ENCODE measurements at places on chromosomes 1 and 21.

DNA sequence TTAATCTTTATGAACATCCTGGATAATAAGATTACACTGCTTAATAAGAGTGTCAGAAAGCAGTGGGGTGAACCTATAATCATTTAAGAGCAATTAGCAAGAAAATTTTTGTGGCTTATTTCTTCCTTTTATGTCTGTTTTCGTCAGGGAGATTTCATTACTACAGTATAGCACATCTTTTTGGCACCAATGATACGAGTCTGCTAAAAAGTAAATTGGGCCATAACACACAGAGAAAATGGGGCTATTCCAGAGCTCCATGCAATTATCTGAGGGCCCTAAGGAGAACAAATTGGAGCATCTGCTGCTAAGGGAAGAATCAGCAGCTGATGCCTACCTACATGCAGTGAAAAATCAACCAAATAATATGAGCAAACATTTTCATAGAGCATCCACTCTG is 330.3 kb upstream of the NCAM2 start:
- no peak for DNase-seq

DNA sequence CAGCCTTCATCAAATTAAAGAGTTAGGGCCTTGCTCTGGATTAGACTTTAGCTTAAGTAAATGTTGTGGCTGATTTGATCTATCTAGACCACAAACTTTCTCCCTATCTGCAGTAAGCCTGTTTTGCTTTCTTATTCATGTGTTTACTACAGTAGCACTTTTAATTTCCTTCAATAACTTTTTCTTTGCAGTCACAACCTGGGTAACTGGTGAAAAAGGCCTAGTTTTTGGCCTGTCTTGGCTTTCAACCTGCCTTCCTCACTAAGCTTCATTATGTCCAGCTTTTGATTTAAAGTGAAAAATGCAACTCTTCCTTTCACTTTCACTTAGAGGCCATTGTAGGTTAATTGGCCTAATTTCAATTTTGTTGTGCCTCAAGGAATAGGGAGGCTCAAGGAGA is 12.5 kb upstream of the LPGAT1 start:
- DNase-seq = no peak

- DNase-seq = no peak
Measured at GRCh38 chr1:15937706-15938168, 38.2 kb downstream of the ZBTB17 start.

DNA sequence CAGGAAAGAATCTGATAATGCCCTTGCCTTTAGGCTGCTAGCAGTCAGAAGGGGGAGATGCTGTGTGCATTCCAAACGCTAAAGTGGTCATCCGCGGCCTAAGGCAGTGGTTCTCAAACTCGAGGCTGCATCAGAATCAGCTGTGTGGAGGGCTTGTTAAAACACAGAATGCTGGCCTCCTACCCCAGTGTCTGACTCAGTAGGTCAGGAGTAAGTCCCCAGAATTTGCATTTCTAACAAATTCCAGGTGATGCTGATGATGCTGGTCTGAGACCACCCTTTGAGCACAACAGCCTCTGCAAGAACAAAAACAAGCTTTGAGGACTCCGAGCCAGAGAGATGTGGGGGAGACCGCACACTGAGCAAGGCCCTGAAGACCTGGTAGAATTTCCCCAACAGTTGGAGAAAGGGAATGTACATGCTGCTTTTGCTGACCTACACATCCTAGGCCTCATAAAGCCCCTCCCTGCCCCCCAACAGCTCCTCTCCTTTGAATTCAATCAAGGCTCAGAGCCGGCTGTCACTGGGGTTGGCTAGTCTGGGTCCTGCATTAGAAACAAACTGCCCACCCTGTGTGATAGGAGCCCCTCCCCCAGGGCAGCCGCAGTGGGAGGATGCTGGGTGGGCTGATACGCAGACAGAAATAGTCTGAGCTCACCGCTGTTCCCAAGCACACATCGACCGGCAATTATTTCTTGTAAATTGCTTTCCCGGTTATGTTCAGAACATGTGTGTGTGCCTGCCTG is 27.1 kb downstream of the SHISAL2A start:
- no peak for DNase-seq

GRCh38 chr1:230940848-230941247 is 37.8 kb downstream of the TTC13 start:
- no peak for DNase-seq

DNA sequence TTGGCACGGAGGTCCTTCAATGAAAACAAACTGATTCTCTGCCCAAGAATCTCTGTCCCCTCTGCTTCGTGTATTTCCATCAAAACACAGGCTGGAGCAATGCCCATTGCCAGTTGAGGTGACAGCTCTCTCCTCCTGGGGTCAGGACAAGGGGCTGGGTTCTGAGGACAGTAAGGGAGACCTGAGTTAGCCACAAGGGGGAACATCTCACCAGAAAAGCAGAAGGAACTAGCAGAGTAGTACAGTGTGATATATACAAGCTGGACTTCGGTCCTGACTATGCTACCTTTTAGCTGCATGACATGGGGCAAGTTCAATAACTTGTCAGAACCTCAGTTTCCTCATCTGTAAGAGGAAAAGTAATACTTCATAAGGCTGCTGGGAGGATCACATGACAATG is 50.3 kb downstream of the SYT2 start:
- DNase-seq = no peak

- DNase-seq = no peak
Measured at GRCh38 chr1:32234792-32235191, 12.2 kb upstream of the FAM167B start.

GRCh38 chr1:9861360-9861759 is 37.6 kb upstream of the CLSTN1 start:
- no peak for DNase-seq

DNA sequence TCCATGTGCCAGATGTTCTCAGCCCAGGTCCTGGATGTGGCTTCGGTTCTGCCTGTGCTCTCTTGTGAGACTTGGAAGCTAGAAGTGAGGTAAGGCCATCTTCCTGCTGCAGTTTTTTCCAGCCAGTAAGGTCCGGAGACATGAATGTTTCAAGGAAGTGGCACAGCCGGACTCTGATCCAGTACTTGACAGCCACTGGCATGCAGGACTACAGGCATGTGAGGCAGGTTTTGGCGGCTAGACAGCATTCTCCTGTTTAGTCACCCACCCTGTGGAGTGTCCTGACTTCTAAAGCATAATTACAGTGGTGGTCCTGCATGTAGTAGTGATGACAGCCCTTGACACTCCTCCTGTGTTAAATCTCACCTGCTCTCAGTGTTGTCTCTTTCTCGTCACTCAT is 72.3 kb downstream of the TNFSF4 start:
- no peak for DNase-seq

DNA sequence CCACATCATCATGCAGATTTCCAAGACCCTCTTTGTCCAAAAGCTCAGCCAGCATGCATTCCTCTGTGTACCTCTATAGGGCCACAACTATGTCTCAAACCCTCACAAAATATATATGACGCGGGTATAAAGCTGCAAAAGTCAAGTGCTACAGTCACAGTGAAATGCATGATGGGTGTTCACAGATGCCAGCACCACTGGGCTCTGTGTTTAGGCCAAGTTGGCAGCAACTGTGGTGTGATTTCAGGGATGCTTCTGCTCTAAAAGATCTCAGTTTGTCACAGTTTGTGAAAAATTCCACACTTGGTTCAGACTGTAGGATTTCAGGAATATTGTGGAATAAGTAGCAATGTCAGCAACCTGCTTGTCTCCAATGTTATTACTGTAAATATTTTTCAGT is 23.9 kb upstream of the SELP start:
- no peak for DNase-seq

DNA sequence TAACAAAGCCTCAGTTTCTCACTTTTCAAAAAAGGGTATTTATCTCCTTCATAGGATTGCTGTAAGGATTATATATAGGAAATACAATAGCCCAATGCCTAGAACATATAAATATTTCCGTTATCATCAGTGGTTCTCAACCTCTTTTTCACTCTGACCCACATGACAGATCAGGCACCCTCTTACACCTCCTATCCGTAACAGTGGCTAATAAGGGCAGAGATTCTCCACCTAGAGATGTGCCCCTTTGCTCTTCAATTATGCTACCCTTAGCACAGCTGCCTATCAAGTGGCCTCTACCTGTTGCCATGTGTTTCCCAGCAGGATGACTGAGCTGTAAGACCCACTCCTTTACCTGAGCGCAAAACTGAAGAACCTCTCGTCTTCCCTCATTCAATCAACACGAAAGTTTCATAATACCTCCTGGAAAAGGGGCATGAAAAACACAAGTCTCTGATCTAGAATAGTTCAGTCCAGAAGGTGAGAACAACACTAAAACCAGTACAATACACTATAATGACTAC is 10.5 kb downstream of the PUM1 start:
- no peak for DNase-seq

- no peak for DNase-seq
Measured at GRCh38 chr1:247077213-247077612, 1.4 kb downstream of the ZNF670 start.

- no peak for DNase-seq
Measured at GRCh38 chr1:92619466-92620189, 132.9 kb upstream of the GFI1 start.

DNA sequence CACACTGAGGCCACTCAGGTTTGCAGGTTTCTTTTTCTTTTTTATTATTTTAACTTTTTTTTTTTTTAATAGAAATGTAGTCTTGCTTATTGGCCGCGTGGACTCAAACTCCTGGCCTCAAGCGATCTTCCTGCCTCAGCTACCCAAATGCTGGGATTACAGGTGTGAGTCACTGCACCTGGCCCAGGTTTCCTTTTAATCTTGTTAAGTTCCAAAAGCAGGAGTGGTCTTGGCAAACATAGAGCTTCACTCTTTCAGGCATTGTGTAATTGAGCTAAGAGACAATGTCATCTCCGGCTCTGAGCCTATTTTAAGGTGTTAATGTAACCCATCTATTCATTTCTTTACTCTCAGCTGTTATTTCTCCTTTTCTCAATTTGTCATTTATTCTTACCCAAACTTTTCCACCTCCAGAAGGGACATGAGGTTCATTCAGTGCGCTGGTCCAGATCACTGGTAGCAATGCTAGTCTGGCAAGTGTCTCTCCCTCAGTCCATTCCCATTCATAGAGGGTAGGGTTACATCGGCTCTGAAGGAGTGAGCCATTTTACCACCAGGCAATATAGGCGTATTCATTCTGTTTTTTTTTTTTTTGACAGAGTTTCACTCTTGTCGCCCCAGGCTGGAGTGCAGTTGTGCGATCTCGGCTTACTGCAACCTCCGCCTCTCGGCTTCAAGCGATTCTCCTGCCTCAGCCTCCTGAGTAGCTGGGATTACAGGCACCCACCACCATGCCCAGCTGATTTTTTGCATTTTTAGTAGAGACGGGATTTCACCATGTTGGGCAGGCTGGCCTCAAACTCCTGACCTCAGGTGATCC is 11.3 kb upstream of the MFSD2A start:
- no peak for DNase-seq

DNA sequence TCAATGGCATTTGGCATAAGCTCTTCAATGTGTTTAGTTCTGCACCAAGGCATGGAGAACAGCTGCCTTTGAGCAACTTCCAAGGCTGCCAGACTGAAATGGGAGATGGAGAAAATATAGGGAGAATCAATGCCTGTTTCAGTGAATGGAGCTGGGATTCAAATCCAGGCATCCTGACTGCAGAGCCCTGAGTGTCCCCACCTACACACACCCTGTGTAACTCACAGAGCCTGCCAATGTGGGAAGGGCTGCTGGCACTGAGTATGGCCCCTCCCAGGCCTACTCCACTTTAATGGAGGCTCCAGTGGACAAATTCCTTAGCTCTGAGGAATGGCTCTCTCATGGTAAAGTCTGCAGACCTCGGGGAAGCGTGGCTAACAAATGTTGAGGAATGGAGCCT is 145.6 kb upstream of the TNR start:
- DNase-seq = no peak

DNA sequence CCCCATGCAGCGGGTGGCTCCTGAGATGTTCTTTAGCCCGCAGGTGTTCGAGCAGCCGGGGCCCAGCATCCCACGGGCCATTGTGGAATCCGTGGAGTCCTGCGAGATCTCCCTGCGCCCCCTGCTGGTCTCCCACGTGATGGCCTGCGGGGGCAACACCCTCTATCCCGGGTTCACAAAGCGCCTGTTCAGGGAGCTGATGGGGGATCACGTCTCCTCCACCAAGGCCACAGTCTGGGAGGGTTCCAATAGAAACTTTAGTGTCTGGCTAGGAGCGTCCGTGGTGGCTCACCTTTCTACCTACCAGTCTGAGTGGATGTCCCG is 71.0 kb downstream of the ACTL8 start:
- DNase-seq = no peak

DNA sequence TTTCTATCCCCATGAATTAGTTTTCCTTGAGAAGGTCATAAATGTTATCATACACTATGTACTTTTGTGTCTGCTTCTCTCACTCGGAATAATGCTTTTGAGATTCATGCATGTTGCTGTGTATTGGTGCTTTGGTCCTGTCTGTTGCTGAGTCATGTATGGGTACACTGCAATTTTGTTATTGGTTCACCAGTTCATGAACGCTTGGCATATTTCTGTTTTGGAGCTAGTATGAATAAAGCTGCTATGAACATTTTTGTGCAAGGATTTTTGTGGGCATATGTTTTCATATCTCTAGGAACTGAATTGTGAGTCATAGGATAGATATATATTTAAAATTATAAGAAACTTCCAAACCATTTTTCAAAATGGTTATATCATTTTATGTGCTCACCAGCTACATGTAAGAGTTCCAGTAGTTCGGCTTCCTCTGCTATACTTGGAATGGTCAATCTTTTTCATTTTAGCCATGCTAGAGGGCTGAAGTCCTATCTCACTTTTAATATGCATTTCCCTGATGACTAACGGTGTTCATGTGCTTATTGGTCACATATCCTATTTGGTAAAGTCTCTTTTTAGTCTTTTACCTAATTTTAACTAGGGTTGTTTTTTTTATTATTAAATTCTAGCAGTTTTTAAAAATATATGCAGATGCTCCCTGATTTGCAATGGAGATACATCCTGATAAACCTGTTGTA is 38.2 kb downstream of the ETS2 start:
- DNase-seq = no peak

DNA sequence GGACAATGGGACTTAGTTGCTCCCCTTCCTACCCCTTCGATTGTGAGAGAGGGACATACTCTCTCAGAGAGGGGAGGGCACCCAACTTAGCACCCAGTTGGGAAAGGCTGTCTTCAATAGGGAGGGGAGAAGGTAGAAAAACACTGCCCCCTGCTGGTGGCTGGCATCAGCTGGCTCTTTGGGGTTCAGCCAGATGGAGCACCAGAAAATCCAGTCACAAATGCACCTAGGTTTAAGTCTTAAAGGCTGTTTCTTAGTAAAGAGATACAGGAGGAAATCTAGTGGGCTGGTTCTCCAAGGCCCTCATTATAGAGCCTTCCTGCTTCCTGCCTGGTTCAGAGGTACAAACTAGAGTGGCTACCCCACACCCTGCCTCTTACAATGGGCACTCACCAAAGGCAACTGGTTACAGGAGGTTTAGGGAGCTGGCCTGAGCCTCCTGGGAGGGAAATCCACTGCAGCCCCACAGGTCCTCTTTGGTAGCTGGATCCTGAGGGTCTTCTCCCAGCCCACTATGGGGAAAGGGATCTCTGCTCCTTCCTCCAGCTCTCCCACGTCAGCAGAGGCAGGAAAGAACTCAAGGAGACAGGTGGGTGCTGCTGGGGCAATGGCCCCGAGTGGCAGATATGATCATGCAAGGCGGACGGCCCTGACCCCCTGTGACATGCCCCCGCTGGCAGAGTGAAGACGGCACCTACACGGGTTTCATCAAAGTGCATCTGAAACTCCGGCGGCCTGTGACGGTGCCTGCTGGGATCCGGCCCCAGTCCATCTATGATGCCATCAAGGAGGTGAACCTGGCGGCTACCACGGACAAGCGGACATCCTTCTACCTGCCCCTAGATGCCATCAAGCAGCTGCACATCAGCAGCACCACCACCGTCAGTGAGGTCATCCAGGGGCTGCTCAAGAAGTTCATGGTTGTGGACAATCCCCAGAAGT is 28.3 kb downstream of the EIF2D start:
- peak; percentile 12 for DNase-seq

Measured in NCI-H748 treated with DMSO at 0.1 percent for 48 hours (cell line).